ENCODE measurements at places on chromosomes 5 and 9.

DNA sequence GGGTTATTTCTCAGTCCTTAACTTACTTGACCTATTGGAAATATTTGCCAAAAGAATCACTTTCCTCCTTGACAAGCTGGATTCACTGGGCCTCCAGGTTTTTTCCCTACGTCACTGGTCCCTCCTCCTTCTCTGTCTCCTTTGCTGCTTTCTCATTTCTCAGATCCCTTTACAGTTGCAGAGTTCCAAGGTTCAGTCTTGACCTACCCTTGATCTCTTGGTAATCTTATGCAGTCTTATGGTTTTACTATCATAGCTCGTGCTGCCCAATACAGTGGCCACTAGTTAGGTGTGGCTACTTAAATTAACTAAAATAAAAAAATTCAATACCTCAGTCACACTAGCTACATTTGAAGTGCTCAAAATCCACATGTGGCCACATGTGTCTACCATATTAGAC is 11.4 kb downstream of the SLC38A9 start:
- no peak for DNase-seq

DNA sequence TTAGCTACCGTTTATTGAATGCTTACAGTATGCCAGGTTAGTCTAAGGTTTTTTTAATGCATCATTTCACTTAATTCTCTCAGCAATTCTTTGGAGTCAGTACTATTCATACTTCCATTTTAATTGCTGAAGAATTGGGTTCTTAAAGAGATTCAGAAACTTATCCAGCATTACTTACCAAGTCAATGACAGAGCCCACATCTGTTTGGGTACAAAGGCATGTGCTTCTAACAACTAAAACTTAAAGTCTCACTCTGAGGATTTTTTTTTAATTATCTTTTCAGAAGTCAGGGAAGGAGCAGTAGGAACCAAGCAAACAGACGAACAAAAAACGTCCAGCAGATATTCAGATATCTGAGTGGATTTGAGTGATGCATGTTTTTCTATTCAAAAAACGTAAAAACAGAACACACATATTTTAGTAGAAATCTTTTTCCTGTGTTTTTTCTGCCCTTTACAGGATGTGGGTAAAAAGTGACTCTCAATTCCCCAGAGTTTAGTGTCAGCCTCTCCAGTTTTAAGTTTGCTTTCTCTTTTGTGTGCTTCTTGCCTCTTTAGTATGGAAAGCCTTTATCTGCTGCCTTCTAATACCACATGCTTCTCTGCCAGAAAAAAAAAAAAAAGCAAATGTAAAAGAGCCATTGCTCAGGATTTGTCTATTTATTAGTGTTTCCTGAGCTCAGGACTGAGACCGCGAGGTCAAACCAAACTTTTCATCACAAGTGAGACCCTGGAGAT is 118.0 kb downstream of the PRKACG start:
- DNase-seq = no peak

DNA sequence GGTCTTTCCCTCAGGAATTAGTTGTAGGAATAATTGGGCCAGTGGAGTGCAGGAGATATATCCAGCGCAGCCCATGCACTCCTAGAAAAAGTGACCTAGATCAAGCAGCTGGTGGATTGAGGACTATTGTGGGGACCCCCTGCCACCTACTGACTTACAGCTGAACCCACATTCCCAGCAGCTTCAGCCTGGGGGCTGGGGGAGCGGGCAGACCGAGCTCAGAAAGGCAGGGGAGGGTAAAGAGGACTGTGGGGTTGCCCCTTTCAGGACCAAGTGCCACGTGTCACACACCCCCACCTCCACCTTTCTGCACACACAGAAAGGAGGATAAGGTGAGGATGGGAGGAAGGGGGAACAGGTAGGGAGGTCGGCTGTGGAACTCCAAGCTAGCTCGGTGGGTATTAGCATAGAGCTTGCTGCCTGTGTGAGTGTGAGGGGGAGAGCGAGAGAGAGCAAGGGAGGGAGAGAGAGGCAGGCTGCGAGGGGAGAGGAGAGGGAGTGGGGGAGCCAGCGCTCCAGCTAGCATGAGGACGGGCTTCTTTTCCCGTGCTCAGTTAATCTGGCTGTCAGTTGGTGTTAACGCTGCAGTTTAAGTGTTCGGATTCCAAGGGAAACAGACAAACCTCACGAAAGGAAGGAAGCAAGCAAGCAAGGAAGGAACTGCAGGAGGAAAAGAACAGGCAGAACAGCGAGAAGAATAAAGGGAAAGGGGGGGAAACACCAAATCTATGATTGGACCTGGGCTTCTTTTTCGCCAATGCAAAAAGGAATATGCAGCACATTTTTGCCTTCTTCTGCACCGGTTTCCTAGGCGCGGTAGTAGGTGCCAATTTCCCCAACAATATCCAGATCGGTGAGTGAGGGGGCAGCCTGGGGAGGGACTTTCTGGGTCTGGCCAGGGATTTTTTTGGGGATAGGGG is at the start of gene GRIA1:
GRIA1 (plus strand) TSS at position 553 of the 920 bp plus-strand sequence.
- no peak for DNase-seq

GRCh38 chr5:173618927-173619519 is 2.6 kb upstream of the BOD1 start:
- peak; percentile 7 for DNase-seq

Measured in stimulated activated CD4-positive, alpha-beta T cell treated with anti-CD3 and anti-CD28 coated beads, TNF-alpha, amount 100 ng/mL, for 1 hour (primary cell).